Glutamatergic neuron (in vitro differentiated cells): ENCODE measurements at places on chromosomes 5 and 9.

- no peak for DNase-seq
Observed at GRCh38 chr9:116380496-116380995, 227.0 kb downstream of the PAPPA start.

- DNase-seq, result no peak
Observed at GRCh38 chr9:14037331-14037730, 276.6 kb downstream of the NFIB start.

GRCh38 chr5:137635521-137635921, 100.4 kb downstream of the KLHL3 start:
- DNase-seq, result no peak

DNA sequence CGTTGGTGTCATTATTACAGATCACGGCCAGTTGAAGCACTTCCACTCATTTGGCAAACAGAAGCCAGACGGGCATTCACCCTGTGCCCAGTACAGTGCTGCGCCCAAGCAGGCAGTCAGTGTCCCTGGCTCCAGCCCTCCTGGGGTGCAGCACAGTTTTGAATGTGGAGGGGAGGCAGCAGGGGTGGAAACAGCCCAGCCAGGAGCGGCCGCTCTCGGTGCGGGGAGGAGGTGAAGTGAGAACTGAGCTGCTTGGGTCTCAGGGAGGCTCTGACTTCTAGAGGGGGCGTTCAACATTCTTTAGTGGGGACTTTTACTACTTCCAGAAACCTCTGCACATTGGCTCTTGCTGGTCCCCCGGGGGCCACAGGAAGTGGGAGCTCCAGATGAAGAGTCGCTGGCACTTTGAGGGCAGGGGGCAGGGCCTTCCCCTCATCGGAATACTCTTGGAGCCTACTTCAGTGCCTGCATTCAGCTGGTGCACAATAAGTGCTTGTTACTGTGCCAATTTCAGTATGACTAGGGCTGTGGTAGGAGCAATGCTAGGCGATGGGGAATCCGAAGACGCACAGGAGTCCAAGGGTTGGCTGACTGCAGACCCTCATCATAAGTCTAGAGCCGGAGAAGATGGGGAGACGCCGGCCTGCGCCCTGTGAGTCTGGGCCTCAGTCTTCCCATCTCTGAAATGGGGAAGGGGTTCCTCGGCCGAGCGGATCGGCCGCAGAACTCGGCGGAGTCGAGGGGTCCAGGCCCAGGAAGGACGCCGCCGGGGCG, 492 bp upstream of the NEK6 start:
- DNase-seq, result no peak

- DNase-seq, result no peak
Observed at GRCh38 chr9:3875361-3876132, 349.7 kb upstream of the RFX3 start.

DNA sequence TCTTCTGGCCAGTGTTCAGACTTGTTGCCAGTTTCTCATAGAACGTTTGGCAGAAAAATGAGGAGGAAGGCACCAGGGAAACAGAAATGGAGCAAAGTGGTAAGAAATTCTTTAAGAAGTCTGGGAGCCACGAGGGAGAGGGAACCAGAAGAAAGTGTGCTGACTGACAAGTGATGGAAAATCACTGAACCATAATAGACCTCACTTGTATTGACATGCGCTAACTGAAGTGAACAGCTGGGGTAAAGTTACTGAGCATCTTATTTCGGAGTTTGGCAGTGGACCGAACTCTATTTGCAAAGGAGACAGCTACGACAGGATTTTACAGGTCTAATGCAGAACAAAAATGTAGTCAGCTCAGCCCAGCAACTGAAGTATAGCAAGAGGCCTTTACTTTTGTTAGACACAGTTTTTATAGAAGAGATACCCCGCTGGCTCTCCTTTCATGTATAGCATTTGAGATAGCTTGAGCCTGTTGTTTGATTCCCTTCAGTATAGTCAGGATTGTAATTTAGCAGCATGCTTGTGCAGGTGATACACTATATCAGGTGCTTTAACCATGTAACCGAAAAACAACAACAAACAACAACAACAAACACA, 53.6 kb downstream of the HMHB1 start:
- DNase-seq, result no peak

DNA sequence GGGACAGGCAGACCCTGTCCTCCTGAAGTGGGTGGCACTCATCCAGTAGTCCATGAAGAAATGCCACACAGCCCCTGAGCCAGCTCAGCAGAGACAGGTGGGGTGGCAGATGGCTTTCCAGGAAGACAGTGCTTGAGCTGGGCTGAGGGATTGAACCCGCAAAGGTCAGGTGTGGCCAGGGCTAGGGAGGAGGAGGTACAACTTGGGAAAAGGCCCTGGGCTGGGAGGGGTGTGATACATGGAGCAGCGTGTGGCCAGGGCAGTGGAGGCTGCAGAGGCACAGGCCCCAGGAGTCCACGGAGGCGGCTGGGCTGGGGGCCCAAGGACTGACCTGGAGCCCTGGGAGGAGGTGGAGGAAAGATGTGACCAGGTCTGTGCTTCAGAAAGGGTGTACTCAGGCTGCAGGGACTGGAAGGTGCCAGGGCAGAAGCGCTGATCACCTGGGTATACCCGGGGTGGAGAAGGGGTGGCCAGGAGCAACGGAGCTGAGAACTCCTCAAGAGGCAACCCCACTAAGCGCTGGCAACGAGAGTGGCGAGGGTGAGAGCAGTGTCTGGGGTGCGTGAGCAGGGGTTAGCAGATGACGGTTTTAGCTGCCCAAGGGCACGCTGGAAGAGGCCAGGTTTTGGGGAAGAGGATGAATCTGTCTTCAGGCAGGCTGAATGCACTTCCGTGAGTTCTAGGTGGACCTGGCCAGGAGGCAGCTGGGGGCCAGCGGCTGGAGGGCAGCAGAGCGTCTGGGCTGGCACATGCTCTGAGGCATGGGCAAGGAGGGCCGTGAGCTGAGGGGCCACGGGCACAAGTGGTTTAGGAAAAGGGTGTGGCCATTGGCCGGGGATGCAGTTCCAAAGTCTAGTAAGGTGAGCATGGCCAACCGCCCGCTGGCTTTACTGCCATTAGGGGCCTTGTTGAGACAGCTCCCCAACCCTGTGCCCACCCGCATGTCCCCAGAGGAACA, 3.9 kb upstream of the RABL6 start:
- DNase-seq, result no peak

GRCh38 chr9:76444322-76444929, 14.6 kb upstream of the GCNT1 start:
- DNase-seq, result no peak

GRCh38 chr5:40406741-40407211, 272.9 kb upstream of the PTGER4 start:
- no peak for DNase-seq

DNA sequence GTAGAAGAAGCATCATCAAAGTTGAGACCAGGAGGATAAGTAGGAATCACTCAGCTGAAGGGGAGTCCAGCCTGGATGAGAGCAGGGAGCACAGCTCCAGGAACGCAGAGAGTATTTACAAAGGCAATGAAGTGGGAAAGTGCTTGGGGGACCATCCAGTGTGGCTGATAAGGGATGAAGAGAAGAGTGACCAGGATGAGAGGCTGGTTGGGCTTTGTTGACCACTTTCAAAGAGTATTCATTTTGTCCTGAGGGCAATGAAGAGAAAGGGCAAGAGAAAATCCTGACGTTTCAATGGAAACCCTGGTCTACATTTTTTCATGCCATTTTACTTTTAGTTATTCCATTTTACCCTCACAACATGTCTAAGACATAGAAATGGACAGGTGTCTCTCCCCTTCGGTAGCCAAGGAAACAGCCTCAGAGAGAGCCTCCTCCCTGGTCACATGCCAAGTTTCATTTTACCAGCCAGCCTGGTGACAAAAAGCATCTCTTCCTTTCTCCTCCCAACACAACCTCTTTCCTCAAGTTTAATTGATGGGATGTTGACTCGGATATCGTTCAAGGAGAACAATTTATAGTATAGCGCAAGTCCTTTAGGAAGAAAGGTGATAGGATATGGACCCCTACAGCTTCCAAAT, 492.7 kb upstream of the CLINT1 start:
- DNase-seq, result no peak

DNA sequence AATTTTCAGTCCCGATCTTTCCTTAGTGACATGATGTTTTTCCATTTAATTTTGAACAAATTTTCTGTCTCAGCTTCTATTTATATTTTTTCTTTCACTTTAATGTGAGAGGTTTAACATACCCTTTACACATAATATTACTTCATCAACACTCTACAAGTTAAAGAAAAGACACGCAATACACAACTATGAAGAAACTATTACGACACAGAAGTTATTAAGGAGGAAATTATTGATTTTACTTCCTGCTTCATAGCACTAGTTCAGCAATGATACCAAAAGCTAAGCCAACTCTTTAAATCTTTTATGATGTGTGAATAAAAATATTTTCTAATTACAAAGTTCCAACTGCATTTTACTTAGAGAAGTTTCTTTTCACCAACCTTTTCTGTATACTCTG, 432.3 kb upstream of the DAB2 start:
- no peak for DNase-seq

GRCh38 chr5:176792655-176793342, 17.6 kb upstream of the UNC5A start:
- DNase-seq, result no peak

DNA sequence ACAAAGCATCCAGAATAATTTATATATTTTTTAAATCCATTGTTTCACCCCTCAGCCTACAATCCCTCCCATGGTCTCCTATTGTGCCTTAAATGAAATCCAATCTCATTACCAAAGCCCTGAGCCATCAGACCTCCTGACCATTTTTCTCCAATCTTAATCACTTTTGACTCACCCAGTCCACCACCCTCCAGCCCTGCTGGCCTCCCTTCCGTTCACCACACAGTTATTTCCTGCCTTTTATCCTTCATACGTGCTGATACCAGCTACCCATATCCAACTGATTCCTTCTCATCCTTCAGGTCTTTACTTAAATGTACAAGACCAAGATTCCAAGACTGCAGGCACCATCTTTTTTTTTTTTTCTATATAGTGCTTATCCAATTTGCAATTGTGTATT, 1026.7 kb upstream of the DMAC1 start:
- no peak for DNase-seq

- DNase-seq, result no peak
Observed at GRCh38 chr9:124665391-124666058, 105.6 kb downstream of the NR6A1 start.

- DNase-seq, result no peak
Observed at GRCh38 chr9:11338130-11338529, 725.3 kb upstream of the PTPRD start.

GRCh38 chr5:41629897-41630296, 119.5 kb upstream of the PLCXD3 start:
- no peak for DNase-seq

DNA sequence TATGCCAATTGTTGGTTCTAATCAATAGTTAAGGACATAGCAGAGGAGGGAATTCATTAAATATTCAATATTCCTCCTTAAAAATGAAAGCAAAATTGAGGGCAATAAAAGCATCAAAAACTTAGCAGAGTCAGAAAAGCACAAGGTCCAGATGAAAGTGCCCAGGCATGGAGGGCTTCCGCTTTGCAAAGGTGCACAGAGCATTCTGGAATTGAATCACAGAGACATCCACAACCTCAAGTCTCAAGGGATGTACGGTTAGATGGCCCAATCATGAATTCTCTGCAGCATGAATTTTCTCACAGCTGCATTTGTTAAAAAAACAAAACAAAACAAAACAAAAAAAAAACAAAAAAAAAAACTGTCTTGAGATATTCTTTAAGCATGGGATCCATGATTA, 253.7 kb downstream of the SPOCK1 start:
- no peak for DNase-seq

DNA sequence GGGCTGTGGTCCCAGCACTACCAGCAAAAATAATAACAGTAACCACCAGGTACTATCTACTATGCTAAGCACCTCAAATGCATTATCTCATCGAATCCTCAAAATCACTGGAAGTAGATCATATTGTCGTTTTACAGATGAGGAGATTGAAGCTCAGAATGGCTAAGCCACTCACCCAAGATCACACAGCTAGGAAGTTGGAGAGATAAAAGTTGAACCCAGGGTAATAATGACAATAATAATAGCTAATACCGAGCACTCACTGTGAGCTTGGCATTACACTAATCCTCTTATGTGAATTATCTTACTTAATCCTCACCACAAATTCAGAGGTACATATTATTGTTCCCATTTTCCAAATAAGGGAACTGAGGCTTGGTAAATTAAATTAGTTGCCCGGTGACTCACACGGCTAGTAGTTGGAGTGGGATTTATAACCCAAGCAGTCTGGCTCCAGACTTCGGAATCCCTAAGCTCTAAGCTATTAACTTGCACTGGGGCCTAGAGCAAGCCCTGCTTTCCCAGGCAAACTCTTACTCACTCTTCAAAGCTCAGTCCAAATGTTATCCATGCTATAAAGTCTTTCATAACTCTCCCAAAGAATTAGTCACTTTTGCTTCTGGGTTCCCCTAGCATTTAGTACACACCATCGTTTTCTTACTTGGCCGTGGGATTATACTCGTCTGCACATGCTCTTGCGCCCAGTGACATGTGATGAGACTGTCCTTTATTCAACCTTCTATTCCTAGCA, 3.8 kb downstream of the ARSI start:
- DNase-seq, result no peak
